ENCODE measurements at places on chromosomes 7 and 10. TPM values are rescaled to one million over a fixed set of nuclear protein-coding genes. Genes with fewer than 3 reads are reported as not detected.

DNA sequence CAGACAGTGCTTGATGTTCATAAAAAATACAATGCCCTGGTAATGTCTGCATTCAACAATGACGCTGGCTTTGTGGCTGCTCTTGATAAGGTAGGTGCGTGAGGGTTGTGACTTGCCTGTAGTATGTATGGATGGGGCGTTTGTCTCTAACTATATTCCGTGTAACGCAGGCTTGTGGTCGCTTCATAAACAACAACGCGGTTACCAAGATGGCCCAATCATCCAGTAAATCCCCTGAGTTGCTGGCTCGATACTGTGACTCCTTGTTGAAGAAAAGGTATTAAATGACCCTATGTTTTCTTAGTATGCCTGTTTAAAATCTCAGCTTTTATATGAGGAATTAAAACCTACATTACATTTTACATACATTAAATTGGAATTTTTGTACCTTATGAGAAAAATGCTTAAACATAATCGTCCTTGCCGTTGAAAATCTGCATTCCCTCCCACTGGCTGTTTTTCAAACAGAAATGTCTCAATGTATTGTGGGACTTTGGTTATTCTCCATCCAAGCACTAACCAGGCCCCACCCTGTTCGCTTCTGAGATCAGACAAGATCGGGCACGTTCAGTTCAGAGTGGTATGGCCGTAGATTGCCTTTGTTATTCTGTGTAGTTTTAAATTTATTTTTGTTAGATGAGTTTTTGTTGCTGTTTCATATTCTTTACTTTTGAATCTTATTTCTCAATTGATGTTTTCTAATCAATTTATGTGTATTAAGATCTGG, 85.3 kb downstream of the CUL1 start:
- DNase-seq = no peak

- DNase-seq = no peak
These were observed 222.0 kb upstream of the C7orf33 start for GRCh38 chr7:148368562-148368961.

- no peak for DNase-seq
These were observed 46.3 kb upstream of the SHH start for GRCh38 chr7:155858521-155859061.

DNA sequence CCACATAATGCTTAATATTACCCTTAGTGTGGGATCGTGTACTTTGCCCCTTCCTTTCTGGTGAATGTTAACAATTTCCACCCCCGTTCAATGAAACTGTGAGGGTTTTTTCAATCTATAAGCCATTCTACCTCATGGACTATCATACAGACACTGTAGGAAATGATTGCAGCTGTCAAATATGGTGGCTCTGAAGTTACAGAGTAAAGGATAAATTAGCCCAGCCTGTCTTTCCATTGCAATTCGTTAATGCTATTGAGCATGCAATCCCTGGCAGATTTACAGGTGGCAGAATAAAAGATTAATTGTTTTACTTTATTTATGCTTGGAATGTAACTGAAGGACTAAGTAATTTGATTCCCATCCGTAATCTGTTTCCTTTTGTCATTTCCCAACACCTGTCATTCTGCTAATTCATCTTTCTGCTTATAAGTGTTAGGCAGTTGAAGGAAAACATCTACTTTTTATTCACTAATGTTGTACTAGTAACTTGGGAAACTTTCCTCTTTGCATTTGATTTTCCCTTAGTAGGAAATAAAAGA, 1211.6 kb upstream of the LRRN3 start:
- DNase-seq = no peak

DNA sequence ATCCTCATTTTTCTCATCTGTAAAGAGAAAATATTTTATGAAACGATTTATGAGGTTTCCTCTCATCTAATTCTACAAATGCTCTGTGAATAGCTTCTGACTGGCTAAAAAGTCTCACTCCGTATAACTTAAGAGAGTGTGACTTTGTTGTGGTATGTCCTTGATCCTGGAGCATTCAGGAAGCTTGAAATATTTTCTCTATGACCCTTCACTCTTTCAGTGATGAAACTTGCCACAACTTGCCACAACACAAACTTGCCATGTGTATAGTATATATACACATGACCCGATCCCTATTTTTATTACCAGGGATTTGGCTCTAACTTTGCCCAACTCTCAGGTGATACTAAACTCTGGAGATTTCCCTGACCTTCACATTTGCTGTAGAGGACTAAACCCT, 74.1 kb downstream of the TES start:
- no peak for DNase-seq

The KAZALD1 gene
- total RNA-seq = 3.6 TPM

The SPDYE6 gene
- not detected for total RNA-seq

The LIPM gene
- total RNA-seq = not detected

The NPTX2 gene
- 8.1 TPM for total RNA-seq
